ENCODE measurements at places on chromosomes 13 and 19.

- peak; percentile 94 for DNase-seq
Measured at GRCh38 chr19:39833464-39834286, at the start of gene DYRK1B. Gene DYRK1B, minus strand, starts transcription at chr19:39834162. Its CDS starts 2,295 bp downstream, at chr19:39831867.

GRCh38 chr19:13841086-13841961 lies 35.6 kb upstream of the NANOS3 start:
- DNase-seq, result no peak

- DNase-seq, result no peak
Measured at GRCh38 chr13:48890391-48890790, 85.3 kb upstream of the FNDC3A start.

DNA sequence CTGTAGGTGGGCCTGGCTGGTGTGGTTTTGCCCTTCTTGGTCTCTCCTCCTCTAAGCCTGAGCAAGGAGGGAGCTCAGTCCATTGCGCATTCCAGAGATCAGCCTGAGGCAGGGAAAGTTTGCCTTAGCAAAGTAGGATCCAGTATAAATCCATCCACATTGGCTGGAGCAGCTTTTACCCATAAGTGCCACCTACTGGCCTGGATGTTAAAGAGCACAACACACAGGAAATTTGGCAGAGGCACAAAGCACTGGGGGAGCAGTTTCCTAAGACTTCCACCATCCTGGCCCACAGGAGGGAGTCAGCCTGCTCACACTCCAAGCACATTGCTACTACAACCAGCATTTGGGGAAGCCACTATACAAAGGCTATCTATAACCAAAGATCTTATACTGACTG lies 1124.2 kb downstream of the SLITRK1 start:
- no peak for DNase-seq

GRCh38 chr19:11383706-11384048 lies 437 bp downstream of the EPOR start:
- DNase-seq, result no peak

DNA sequence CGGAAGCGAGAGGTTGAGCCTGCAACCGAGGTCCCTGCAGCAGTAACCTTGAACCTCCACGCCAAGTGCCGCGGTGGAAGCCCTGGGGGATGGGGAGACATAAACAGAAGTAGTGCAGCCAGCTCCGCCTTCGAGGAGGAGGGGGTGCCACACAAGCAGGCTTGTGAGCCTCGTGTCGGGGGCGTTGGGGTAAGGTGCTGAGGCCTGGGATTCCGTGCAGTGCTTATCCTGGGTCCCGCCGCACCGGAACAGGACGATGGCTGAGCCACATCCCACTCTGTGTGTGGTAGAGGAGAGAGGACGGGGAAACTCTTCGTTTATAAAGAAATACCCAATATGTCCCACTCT lies 51.0 kb downstream of the SOX1 start:
- DNase-seq, result no peak

GRCh38 chr19:31092274-31092673 lies 257.0 kb downstream of the TSHZ3 start:
- DNase-seq, result no peak

DNA sequence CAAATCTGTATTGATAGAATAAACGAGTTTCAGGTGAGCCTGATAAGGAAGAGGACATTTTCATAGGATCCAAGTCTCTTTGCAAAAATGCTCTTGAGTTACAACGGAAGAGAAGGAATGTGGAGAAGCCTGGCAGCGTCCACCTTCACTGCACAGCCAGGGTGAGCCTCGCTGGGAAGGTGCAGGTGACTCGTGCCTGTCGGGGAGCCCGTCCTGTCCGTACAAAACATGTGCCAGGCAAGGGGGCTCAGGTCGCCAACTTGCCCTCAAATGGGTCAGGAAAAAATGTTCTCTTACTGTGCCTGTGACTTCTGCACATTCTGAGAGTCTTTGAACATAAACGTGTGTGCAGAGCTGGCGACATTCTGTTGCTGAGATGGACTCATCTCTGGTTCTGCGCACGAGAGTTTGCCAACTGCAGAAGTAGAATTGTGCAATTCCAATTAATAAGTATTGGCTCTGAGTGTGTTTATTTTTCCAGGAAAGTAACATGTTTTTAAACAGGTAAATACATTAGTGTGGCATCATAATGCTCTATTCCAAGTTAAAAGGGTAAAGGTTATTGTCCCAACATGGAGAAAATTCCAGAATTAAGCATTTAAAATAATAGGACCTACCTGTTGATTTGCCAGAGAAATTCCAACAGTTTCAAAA lies 28.6 kb downstream of the NAXD start:
- DNase-seq, result no peak

DNA sequence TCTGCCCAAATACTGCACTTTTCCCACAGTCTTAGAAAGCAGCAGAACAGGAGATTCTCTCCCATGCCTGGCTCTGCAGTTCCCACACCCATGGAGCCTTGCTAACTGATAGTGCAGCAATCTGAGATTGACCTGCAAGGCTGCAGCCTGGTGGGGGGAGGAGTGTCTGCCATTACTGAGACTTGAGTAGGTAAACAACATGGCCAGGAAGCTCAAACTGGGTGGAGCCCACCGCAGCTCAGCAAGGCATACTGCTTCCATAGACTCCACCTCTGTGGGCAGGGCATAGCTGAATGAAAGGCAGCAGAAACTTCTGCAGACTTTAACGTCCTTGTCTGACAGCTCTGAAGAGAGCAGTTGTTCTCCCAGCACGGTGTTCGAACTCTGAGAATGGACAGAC lies 358.5 kb upstream of the PCDH9 start:
- DNase-seq, result no peak

GRCh38 chr19:48419158-48419920 lies 25.9 kb downstream of the GRIN2D start:
- DNase-seq, result peak; percentile 43

GRCh38 chr13:29103065-29103800 lies 283.1 kb downstream of the MTUS2 start:
- DNase-seq, result no peak

DNA sequence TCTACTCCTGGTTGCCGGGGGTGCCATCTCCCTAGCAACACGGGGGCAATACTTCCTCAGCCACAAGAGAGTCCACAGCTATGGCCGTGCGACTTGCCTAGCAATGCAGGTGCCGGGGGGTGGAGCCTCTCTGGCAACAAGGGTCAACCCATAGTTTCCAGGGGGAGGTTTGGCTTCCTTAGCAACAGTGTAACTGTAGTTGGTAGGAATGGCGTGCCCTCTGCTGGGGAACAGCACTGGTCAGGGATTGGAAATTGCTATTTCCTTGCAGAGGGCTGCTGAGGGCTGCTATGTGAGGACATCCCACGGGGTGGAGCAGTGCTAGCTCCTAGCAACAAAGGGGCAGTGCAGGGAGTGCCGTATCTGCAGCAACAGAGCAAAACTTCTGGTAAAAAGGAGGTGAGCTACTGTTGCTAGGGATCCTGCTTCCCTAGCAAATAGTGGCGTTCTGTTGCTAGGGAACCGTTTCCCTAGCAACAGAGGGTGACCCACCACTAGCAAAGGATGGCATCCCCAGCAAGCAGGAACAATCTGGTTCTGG lies 7.0 kb upstream of the TMC4 start:
- no peak for DNase-seq

- DNase-seq, result no peak
Measured at GRCh38 chr13:79869326-79869725, 388.4 kb downstream of the NDFIP2 start.

DNA sequence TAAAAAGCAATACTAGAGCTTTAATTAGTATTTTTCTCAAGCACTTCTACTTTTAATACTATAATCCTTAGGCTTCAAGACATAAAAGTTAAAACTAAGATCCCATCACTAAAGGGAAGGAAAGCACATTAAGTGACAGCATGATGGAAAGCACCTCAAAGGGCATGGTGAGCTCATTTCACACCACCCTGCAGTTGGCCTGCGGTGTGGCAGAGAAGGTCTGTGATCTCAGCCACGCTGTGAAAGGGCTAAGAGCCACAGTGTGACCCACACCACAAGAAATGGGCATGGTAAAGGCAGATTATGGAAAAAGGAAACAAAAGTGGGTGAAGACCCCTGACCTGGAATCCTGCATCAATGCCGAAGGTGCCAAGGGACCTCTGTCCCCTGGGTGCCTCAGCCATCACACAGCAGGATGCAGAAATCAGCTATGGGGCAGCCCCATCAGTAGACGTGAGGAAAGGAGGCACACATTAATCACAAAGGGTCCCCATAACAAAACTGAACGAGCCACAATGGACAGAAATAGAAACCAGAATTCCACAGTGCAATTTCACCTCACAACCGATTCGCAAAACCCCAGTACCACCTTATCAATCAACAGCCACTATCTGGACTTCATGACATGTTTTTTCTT lies 33.6 kb downstream of the TUBGCP3 start:
- DNase-seq, result no peak

DNA sequence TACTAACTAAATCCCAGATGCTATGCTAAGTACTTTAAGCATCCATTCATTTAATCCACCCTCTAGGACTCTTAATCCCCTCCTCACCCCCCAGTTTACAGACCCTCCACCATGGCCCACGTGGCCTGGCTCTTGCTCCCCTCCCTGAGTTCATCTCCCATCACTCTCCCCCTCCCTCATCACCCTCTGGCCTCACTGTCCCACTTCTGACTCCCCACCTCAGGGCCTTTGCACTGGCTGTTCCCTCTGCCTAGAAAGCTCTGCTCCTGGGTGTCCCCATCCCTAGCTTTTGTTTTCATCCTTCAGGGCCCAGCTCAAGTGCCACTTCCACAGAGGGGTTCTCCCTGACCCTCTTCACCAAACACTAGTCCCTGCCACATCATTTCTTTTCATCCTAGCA lies 4.2 kb downstream of the B9D2 start:
- DNase-seq, result no peak

- no peak for DNase-seq
Measured at GRCh38 chr13:110869805-110870706, 44.8 kb downstream of the ANKRD10 start.

DNA sequence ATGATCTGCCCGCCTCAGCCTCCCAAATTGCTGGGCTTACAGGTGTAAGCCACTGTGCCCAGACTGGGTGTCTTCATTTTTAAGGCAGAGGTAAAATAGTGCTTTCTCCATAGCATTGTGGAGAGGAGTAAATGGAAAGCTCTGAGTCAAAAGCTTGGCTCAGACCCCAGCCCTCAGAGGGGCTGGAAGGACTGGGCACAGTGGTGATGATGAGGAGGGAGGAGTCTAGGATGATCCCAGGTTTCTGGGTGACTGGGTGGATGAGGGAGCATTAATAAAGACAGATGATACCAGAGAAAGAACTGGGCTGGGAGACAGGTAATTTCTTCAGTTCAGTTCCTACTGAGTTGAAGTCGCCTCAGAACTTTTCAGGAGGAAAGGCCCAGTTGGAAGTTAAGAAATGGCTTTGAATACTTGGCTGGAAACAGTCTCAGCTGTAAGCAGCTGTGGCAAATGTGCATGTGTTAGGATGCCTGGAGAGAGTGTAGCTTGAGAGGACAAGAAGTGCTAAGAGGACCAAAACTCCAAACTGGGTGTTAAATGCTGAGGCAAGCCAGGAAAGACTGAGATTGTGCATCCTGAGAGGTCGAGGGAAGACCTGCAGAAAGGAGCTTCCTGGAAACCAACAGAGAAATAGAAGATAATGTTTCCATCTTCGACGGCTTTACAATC lies 37.1 kb upstream of the MEDAG start:
- DNase-seq, result no peak

DNA sequence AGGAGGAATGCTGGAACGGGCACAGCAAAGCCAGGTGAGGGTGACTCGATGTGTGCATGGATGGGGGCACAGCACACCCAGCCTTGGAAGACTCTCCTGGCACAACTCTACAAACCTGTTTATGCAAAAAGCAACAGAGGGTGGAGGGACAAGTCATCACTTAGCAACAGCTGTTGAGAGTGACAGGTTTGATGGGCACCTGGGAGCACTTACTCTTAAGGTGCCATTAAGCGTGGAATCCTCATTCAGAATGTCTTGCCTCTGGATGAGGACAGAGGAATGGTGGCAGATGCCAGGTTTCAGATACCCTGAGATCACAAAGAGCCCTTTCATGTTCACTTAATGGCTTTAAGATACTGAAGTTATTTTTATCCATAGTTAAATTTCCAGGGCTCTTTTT lies 97.0 kb downstream of the DCT start:
- no peak for DNase-seq

DNA sequence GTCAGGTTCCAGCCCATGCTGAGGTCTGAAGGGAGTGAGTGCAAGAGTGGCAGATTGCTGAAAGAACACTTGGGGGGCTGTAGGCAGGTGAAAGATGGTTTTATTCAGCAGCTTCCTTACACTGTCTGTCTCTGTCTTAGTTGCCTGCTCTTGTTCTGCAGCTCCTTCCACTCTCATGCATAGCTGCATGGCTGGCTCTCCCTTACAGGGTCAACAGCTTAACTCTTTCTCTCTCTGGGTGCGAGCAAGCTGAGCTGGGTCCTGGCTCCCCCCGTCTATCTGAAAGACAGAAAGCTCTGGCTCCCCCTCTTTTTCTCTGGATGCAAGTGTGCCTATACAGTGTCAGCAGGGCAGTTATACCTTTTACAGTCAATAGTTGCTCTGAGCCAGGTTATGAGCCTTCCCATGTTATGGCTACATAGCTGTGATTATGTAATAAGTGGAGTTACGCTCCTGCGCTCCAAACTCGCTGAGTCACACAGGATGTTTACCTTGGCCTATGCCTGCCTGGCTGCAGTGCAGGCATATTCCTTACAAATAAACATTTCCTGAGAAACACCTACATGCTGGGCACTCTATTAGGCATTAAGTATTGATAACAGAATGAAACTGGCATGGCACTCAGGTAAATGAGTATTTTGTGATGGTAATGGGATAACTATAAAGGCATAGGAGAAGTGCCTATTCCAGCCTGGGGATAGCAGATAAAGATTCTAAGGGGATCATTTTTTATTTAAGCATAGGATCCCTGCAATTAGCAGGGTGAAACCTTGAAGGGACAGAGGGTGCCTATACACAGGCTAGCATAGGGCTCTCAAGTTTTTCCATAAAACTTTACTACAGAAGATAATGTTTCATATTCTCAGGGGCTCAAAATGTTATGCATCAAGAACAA lies 826.9 kb upstream of the PCDH9 start:
- no peak for DNase-seq

GRCh38 chr13:33372251-33372919 lies 86.8 kb upstream of the STARD13 start:
- DNase-seq, result no peak
